ENCODE measurements at places on chromosomes 4 and X.

- DNase-seq = no peak
Measured at GRCh38 chr4:184384056-184384809, 90.1 kb downstream of the IRF2 start.

DNA sequence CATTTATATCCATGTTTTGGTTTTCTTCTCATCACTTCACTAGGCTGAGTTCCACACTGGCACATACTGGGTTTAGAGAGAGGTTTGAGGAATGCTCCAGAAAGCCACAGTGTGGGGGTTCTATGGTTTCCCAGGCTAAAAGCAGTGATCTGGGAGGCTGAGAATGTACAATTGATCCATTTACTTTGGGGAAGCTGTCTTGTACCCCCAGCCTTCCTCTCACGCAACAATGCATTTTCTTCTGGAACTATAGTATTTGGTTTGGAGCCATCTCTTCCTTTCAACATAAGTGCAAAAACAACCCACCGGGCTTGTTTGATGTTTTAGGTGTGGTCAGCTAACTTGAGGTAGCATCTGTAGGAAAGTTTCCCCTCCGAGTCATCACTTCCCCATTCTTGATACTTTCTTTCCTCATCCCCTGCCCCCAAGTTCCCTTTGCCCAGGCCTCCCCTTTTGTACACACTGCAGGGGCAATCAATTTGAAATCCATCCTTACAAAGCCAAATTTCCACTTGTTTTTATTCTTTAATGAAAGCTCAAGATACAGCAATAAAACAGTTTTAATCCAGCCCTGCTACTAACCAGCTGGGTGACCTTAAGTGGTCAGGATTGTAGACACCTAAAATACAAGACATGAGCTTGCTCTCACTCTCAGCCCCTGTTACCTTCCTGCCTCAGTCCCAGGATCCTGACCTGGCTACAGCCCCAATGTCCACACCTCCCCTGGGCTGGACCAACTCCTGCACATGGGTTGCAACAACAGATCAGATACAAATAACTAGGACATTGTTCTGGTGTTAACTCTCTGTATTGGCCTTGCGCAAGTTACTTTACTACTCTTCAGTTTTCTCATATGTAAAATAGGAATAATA, 109.2 kb downstream of the FHDC1 start:
- no peak for DNase-seq

DNA sequence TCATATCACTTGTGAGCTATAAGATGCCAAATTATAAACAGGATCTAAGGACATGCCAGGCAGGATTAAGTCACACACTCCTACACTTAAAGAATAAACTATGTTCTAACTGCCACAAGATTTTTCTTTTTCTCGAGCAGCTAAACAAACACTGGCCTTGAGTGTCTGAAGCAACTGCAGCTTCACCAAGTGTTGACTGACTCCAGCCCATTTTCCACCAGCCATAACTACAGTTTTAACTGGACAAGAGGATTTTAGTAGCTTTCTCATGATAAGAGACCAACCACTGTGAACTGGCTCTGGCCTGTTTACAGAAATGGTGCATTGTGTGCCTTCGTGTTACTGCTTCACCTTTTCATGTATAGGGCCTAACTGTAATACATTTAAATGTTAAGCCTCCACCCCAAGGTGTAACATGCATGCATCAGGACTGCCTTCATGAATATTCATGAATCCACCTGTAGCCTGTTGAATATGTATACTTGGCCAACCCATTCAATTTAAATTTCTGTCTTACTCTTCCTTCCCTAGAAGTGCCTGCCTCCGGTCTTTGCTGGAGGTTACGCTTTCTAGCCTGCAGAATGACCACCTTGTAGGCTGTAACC, 10.8 kb downstream of the UCP1 start:
- no peak for DNase-seq

GRCh38 chrX:11239230-11239629, 54.0 kb upstream of the AMELX start:
- DNase-seq = no peak

DNA sequence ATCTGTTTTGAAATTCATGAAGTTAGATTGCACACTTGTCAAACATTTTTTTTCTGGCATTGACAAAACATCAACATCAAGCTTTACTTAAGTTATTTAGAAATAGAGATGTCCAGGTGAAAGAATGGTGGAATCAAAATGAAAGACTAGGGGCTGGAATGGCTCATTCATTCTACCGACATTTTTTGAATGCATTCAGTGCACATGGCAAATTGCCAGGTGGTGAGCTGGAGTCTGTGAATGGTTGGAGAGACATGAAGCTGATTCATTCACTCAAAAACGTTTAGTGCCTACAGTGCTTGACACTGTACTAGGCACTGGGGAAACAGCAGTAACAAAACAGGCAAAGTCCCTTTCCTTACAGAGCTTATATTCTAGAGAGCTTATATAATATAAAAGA, 292.4 kb downstream of the PPP1R2C start:
- DNase-seq = no peak

DNA sequence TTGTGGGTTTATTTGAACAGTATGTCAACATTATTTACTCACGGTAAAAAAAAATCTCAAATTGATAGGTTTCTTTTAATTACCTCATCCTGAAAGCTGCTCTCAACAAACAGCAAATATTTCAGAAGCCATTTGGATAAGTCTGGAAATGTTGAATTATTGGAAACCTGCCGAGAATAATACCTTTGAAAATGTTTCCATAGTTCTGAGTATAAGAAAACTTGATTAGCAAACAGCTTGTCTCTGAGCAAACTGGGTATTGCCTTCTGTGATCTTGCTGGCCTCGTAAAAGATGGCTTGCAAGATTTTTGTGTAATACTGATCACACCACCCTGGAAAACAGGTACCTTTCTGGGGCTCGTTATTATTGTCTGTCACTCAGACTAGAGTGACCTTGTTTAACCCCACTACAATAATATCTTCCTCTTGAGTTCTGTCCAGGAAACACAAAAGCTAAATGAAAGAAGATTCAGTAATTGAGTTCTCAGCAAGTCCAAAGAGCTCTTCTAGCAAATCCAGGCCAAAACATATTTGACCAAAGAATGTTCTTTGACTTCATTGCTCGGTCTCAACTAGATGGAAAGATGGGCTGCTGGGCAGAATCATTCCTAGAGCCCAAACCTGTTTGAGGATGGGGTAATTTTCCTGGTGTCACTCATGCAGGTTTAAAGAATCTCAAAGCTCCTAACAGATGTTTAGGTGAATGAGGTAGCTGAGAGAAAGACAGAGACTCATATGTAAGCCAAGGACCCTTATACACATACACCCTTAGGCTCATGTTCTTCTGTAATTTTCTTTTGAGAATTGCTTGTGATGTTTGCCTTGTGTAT, 255.6 kb upstream of the JADE1 start:
- DNase-seq = no peak

DNA sequence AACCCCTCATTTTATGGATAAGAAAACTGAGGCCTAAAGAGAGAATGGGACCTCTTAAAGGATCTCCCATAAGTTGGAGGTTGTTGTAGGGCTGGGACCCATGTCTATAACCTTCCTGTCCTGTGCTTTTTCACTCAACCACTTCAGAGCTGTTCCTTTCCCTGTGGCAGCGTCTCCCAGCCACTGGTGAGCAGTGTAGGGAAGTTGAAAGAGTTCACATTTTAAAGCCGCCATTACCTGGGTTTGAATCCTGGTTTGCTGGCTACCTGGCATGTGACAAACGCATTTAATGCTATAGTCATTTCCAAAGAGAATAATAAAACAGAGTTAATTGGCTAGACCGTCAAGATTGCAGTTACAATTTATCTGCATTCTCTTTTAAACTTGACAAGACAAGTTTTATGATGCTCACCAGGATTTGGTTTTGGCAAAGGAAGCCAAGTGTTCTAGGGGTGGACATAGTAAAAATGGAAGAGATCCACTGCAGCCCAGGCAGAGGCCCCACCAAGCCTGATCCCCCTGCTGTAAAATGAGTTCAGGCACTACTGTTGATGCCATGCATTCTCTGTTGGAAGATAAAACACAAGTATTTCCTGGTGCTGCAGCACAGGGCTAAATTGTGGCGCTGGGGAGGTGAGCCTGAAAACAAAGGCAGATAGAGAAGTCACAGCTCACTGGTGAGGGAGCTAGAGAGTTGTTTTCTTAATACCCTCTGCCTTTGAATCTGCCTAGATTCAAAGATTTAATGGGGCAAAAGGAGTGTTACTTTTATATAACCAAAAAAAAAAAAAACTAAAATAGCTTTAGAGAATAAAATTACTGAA, 218.7 kb downstream of the NWD2 start:
- no peak for DNase-seq

DNA sequence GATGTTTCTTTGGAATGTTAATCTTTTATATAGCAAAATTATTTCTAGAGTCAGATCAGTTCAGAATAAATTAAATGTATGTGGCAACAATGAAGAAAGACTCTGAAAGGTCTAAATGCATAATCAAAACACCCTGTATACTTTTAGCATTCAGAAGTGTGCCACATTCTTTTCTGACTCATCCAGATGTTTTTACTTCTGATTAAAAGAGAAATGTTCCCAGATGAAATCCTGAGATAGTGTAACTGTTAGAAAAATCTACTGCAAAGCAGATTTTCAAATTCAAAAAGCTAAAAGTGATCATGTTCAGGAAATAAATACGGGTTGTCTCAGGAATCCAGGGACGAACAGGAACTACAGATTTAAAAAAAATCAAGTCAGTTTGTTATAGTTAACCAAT, 241.4 kb downstream of the GRIA3 start:
- DNase-seq = no peak

DNA sequence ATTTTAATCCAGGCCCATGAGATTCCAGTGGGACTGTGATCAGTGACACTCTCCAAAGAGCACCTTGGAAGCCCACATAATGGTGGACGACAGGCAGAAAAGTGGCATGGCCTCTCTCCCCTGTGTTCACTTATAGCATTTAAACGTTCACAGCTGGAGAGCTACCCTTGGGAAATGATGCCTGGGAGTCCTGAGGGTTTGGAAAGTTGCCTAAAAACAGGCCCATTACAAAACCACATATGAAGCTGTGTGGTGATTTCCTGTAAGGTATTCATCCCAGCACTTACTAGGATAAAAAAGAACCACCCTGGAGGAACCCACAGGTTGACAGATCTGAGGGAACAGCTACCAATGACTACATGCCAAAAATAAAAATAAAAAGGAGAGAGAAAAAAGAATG, 193.2 kb downstream of the RASL11B start:
- DNase-seq = no peak

- DNase-seq = no peak
Measured at GRCh38 chr4:111602848-111603247, 542.4 kb upstream of the FAM241A start.
